ENCODE measurements at places on chromosomes 16 and 17.

GRCh38 chr17:44878627-44879221 is 20.5 kb downstream of the EFTUD2 start:
- DNase-seq, result peak; percentile 22

DNA sequence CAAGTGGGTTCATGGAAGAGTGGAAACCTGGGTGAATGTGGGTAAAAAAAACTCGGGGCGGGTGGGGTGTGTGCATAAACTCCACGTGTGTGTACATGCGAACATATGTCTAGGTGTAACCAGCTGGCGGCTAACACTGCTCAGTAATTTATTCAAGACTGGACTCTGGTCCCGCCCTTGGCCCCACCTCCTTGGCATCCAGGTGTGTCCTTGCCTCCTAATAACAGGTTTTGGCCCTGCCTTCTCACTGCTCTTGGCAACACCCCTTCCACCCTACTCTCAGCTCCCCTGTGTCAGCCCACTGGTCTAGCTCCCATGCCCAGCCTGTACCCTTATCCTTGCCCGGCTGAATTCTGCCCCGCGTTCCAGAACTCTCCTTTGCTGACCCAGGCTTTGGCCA is 8.3 kb downstream of the FLII start:
- no peak for DNase-seq

DNA sequence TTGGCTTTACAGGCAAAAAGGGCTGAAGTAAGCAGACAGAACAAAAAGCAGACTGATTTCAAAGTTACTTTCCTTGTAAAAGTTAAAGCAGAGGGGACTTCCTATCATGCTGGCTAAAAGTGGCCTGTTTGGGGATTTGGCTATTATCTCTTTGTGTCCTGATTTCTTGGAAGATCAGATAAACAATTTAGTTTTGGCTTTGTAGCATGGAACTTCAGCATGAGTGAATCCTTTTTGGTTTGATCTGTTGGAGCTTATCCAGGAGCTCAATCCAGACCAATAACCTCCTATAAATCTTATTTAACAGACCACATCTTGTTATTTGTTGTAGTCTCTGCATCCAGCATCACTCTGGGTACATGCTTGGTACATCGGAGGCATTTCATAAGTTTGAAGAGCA is 8.9 kb upstream of the RNF112 start:
- no peak for DNase-seq

GRCh38 chr16:35325936-35326335 is 1866.5 kb downstream of the TP53TG3F start:
- DNase-seq, result no peak

DNA sequence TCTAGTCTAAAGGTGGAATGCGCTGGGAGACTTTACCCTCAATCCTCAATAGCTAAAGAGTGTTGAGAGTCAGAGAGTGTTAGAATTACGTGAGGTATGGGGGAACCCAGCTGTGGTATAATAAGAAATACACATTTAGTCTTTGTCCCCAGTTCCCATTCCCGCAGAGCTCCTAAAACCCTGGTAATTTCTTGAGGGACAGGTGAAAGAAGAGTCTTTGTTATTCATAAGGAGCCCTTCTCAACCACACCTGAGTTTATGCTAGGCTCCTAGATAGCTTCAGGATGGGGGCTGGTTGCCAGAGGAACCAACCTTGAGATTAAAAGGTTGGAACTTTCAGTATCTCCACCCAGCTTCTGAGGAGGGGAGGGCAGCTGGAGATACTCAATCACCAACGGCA is 5.8 kb downstream of the ZNF18 start:
- no peak for DNase-seq

Data from NCI-H526 treated with DMSO at 0.1 percent for 48 hours (cell line).